ENCODE measurements at places on chromosomes 6 and 20.

DNA sequence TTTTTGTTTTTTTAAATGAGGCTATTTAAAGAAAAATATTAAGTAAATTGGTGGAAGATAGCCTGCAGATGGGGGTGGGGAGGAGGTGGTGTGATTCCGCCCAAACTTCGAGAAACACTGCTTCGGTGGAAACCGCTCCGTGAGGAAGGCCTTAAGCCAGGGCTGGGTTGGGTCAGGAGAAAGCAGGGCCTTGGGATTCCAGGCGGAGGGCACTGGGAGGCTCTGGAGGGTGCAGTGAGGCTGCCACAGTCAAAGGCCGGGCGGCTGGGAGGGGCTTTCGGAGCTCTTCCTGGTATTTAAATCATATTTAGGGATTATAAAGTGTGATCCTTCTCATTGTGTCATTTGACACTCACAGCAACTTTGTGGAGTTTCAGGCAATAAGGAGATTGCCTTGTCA lies 22.2 kb upstream of the SCRT2 start:
- DNase-seq = no peak

- DNase-seq = no peak
Observed at GRCh38 chr20:13149371-13150105, 71.5 kb upstream of the ISM1 start.

- DNase-seq = peak; percentile 13
Observed at GRCh38 chr20:1467355-1468116, 887 bp upstream of the NSFL1C start.

DNA sequence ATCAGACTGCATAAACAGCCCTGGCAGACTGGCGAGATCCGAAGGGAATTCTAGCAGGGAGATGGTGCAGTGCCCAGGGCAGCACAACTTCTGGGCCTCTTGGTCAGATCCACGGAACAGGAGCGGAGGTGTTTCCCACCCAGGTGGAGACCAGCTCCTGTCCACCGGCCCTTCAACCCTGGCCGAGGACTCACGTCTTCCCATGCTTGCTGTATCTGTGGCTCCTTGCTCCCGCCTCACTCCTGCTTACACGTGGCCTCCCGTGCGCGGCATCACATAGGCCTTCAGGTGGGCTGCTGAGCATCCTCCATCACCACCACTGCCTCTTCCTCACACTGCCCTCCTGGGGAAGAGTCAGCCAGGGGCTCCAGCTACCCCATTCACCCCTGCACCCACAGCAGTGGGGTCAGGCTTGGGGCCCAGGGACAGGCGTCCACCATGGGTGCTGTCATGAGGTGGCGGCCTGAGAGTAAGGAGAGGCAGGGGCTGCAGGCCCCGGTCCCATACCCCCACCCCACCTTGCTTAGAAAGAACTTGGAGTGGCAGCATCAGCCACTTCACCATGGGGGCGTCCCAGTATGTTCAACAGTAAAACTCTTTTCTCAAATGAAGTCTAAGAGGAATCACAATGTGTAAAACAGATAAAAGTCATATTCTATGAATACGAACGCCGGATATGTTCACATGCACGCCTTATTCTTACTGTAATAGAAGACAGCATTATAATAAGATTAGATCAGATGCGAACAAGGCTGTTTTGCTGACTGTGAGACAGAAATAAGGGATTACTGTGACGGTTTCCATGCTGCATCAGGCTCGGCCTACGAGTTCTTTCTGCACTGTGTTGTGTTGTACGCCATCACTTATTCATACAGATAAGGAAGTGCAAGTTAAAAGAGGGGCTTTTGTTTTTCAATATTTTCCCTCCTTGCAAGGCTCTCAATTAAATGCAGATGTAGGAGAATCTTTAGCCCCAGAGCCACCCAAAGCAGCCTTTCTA lies 165.4 kb downstream of the GRM4 start:
- peak; percentile 8 for DNase-seq

- peak; percentile 60 for DNase-seq
Observed at GRCh38 chr20:45833883-45834796, 541 bp downstream of the SNX21 start.
